ENCODE measurements at places on chromosomes 7 and 10.
A peak's percentile ranks its signal among the peaks of the same experiment; 100 is the strongest.

GRCh38 chr10:30931094-30931493 is 100.6 kb downstream of the ZNF438 start:
- no peak for DNase-seq

DNA sequence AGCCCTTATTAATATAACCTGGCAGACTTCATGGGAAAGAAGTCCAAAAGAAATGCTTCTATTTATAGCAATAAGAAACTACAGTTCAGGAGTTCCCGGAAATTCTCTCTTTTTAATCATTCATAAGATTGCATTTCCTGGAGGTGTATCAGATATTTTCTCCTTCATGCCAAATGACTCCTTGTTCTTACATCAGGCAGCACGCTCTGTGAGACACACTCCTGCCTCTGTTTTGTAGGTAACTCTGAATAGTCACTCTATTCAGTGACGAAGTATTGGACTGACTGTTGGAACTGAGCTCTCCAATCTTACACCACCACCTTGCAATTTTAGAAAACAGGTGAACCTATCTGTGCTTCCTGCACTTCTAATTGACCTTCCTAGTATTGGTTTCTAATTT is 78.7 kb upstream of the MSRB2 start:
- DNase-seq, result no peak

GRCh38 chr7:55026867-55027490 is 8.2 kb downstream of the EGFR start:
- DNase-seq, result peak; percentile 32

- no peak for DNase-seq
These were observed 6.7 kb upstream of the INHBA start for GRCh38 chr7:41709621-41710020.

DNA sequence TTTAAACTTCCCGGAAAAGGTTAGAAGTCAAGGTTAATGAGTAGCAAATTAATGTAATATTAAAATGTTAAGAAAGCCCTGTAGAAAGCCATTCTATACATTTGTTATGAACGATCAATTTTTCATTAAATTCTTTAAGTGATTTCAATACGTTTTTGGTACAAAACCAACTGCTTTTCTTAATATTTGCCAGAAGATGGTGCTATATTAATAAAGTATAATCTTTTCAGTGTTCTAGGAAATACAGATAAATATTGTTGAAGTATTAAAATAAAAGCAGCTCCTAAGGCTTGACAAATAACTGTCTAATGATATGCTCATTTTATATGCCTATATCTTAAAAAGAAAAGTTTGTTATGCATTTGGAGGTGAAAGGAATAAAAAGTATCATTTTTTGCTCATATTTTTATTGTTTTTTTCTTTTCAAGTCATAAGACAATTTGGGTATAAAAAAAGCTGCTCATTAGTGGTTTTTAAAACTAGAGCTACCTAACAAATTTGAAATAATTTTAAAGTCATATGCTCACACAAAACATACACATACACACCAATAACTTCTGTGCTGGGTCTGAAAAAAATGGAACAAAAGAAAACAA is 130.3 kb upstream of the POT1 start:
- DNase-seq, result no peak

DNA sequence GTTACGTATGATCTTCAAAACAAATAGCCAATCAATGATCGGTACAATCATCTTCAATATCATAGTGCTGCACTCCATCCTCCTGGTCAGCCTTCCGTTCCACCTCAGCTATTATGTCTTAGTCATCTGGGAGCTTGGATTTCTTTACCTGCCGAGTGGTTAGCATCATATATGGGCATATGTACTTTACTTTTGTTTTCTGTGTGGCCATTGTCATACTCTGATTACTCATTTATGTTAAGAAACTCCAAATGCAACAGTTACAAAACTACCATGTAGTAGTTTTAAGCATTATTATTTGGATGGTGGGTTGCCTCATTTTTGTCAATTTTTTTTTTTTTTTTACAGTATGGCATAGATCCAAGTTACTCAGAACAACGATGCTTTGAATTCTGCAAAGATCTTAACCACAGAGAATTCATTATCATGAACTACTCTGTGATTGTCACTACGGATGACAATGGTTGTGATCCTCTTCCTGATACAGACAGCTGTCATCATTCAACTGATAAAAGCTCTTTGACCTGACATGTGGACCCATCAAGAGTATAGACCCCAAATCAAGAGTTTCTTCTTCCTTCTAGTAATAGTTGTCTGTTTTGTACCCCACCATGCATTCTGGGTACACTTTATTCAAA is 52.1 kb upstream of the NME8 start:
- no peak for DNase-seq

DNA sequence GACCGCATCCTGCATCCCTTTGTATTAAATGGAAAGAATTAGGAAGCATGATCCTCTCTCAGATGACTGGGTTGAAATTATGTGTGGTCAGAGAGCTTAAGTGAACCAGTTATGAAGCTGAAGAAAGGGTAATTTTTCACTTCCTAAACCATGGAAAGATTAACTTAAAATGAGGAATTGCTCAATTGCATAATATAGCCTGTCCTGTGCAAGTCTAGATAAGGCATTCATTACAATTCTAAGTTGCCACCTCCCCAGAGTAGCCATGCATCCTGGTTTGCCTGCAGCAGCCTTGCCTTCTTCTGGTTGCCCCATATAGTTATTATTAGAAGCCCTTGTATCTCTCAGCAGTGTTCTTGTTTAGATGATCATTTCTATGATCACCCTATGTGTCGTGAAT is 45.3 kb downstream of the STARD3NL start:
- DNase-seq, result no peak

- DNase-seq, result no peak
These were observed 27.1 kb downstream of the LRRC20 start for GRCh38 chr10:70355051-70356021.

- no peak for DNase-seq
These were observed 63.4 kb downstream of the VTI1A start for GRCh38 chr10:112510384-112510783.

DNA sequence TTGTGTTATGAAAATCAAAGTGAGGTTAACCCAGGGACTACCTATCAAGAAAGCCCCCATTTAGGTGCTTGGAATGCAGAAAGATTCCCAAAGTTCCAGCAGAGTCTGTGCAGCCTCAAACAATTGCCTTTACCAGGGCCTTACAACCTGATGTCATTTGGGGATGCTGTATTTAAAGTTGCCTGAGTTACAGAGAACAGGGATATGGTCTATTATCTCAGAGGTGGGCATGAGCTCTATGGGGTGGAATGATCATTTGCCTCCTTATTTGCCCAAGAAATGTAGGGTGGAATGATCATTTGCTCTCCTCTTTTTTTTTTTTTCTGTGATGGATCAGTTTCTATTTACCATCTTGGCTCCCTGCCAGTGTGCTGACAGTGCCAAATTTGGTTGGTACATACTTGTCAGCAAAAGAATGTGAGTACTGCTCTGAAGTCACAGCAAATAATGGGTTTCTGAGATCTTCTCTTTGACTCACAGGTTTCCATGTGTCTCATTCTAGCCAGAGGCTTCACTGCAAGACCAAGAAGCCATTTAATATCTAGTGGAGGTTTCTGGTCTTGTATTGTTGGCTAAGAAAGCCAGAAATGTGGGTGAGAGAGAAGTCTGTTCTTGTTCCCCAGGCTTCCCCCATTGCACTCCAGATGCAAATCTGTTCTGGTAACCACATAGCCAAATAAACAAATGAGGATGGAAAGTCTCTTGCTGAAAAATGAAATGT is 45.5 kb upstream of the ZNRF2 start:
- peak; percentile 60 for DNase-seq

DNA sequence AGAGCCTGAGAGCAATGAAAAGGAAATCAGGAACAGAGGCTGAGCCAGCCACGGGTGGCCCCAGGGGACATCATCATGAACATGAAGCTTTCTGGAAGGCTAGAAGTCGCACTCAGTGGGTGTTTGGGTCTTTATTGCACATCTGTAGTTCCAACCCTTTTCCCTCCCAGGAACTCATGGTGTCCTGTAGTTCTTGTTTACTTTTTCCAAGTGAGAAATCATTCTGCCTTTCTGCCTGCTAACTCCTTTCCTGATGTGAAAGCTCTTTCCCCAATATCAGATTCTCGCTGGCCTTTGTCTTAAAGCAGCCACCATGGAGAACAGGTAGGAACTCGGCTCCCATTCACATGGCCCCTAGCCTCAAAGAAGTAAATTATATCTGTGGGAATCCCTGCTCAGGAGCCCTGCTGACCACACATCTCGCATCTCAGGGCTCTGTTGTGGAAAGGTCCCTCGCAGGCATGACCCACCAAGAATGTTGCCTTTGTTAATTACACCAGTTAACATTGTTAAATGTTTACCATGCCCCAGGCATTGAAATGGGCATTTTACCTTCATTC is 542.7 kb downstream of the TNS3 start:
- DNase-seq, result peak; percentile 51

GRCh38 chr10:133182190-133182589 is 22.2 kb downstream of the KNDC1 start:
- DNase-seq, result no peak

DNA sequence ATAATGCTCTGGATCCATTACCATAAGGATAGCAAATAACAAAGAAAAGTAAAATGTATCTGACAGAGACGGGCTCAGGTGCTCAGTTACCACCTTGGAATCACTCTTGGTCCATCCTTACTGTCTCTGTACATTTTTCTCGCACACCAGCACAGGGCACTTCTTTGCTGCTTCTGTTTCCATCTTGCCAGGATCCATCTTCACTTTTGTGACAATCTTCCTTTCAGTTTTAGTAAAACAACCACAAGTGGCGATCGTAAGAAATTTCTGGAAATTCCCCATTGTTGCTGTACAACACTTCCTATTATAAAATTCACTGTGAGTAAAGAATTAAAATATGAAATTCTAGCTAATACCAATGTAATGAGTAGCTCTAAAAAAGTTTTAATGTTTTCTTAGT is 695.5 kb downstream of the GRM8 start:
- DNase-seq, result no peak

DNA sequence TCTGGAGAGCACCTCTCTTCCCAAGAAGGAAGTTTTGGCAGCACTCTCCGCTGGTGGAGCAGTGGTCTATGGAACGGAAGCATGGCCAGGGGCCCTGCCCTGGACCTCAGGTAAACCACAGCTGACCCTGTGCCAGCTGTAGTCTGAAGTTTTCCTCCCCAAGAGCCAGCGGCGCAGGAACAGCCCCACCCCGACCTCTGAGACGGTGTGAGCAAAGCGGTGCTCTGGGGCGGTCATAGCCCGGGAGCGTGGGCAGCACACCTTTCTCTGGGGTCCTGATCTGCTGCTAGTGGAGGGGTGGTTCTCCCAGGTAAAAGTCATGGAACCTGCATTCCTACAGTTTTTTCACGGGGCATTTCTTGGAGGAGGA is 52.6 kb downstream of the TSPAN15 start:
- no peak for DNase-seq

GRCh38 chr10:99531026-99531695 is 1.6 kb upstream of the NKX2-3 start:
- DNase-seq, result no peak

- DNase-seq, result no peak
These were observed 154.6 kb downstream of the GALNT11 start for GRCh38 chr7:152180048-152180447.

- no peak for DNase-seq
These were observed 194.0 kb upstream of the MGMT start for GRCh38 chr10:129272866-129273650.

- DNase-seq, result no peak
These were observed 55.0 kb downstream of the DENND11 start for GRCh38 chr7:141646826-141647480.

GRCh38 chr7:25895792-25896171 is 256.2 kb upstream of the NFE2L3 start:
- no peak for DNase-seq

All from left ventricle myocardium superior (tissue), 1 donor.